ENCODE measurements at places on chromosomes 5 and 9.

- no peak for DNase-seq
These were observed 404.4 kb downstream of the ZNF608 start for GRCh38 chr5:124342027-124342471.

DNA sequence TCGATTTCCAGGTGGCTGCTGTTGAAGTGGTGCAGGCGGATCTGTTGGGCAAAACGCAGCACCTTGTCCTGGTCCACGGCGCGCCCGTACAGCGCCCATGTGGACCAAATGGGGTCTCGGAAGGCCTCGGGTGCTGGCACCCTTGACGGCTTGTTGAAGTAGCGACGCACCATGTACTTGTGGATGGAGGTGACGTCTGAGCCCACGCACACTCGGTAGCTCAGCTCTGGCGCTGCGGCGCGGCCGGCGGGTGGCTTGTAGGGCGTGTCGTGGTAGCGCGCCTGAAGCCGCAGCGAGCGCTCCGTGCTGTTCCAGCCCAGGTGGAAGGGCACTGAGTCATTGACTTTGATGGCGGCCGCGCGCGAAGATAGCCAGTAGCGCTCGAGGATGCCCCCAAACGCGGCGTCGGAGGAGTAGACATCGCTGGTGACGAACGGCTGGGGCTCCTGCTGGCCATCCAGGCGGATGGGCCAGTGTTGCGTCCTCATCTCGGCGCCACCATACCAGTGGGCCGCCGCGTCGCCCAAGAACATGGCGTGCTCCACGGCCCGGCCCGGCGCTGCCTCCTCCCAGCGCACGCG lies 4.7 kb downstream of the MYORG start:
- DNase-seq: no peak

DNA sequence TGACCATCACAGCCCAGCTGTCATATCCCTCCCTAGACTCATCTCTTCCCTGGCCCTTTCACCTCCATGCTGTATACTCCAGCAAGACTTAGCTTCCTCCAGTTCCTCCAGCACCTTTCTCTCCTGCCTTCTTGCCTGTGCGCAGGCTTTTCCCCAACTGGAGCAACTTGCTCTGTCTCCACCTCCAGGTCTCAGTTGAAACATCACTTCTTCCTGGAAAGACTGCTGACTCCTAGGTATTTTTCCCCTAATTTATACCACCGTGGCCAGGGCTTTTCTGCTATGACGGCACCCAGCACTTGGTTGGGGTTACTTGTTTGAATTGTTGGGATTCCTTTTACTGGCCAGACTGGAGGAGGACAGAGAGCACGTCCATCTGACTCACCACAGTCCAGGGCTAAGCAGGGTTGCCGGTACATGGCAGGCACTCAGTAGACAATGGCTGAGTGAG lies 67.5 kb downstream of the KCNIP1 start:
- no peak for DNase-seq

GRCh38 chr5:111163000-111163399 lies 61.2 kb upstream of the CAMK4 start:
- no peak for DNase-seq

- DNase-seq: no peak
These were observed 1397.8 kb downstream of the PTPRD start for GRCh38 chr9:9215050-9215449.

- no peak for DNase-seq
These were observed 8.3 kb downstream of the NANS start for GRCh38 chr9:98064623-98065392.

DNA sequence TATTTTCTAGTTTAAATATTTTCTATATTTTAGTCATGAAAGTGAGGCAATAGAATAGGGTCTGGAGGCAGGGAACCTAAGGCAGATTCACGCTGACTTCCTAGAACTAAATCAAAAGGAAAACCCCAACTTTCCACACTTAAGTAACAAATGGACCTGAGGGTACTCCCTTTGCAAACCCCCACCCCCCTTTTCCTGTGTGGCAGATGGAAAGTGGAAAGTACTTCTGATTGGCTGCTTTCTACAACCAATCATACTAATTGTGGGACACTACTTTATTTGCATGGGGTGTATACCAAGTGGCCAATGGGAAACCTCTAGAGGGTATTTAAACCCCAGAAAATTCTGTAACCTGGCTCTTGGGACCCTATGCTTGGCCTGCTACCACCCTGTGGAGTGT lies 4.8 kb upstream of the CENPH start:
- DNase-seq: no peak

GRCh38 chr9:108466304-108466703 lies 389.5 kb downstream of the ACTL7B start:
- no peak for DNase-seq

GRCh38 chr9:108478431-108479332 lies 377.1 kb downstream of the ACTL7B start:
- no peak for DNase-seq

- no peak for DNase-seq
These were observed 512 bp downstream of the PLK2 start for GRCh38 chr5:58459146-58460001.

DNA sequence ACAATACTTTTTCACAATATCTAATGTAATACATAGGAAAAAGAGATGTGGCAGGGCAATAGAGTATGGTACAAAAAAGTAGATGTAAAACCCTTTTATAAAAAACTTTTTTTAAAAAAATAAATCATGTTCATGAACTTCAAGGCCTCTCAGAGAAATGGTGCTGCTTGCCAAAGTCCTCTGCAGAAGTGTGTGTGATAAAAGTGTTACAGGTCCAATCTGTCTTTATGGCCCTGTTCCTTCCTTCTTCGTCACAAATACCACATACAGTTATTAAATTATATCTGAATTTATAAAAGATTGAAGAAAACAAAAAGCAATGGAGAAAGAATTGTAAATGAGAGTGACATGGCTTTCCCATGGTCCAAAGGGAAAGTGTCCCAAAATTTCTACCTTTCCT lies 21.7 kb upstream of the CCNH start:
- DNase-seq: no peak

DNA sequence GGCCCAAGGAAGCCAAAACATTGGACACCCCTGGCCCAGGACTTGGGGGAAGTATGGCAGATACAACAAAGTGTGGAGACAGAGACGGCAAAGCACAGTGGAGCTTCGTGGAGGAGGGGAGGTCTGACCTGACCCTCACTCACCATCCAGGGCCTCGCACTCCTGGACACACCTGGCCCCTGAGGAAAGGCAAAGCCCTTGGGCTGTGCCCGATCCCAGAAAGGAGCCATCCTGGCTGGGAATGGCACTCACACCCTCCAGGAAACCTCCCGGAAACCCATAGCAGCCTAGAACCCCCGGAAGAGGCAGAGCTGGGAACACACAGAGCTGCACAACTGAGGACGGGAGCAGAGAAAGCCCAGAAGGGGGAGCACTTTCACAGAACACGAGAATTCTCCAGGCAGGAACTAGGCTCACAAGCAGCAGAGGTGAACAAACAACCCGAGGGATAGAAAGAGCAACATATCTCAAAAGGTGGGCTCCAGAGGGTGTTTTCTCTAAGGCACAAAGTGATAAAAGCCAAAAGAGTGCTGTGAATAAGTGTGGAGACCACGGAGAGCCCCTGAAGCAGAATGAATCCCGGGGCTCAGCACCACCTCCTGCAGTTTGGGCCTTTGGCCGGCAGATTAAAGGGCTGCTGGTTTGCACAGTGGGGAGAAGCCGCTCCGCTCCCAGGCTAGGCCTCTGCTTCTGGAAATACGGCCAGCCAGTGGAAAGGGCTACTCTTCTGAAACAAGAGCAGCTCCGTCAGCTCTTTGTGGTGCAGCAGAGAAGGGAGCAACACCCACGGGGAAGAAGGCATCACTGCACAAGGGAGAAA lies 108.2 kb downstream of the UBE2R2 start:
- no peak for DNase-seq

DNA sequence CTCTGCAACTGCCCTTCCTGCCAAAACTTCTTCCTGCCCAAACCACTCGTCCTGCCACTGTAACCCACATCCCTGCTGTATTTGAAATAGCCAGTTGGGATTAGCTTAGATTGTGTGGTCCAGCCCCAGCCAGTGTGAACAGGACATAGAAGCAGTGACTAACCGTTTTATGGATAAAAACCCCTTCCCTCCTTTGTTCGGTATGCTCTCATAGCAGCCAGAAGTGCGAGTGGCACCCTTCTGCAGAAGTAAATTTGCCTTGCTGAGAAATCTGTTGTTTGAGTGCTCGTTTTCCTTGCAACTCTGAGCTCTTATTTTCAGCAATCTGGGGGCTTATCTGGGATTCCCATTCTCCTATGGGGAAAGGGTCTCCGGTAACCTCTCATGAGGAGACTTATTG lies 470.0 kb downstream of the PRDM9 start:
- DNase-seq: no peak

DNA sequence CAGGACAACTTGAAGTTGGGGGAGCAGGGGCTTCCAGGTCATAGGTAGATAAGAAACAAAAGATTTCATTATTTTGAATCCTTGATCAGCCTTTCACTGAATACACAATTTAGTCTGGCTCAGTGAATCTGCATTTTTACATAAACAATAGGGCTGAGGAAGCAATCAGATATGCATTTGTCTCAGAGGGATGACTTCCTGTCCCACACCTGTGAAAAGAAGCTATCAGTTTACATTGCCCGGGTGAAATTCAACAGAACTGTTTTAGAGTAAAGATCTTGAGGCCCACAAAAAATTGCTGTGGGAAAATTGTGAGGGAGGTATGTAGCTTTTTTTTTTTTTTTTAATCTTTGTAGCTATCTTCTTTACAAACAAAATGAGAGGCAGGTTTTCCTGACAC lies 38.3 kb downstream of the DNAJB5 start:
- DNase-seq: no peak

DNA sequence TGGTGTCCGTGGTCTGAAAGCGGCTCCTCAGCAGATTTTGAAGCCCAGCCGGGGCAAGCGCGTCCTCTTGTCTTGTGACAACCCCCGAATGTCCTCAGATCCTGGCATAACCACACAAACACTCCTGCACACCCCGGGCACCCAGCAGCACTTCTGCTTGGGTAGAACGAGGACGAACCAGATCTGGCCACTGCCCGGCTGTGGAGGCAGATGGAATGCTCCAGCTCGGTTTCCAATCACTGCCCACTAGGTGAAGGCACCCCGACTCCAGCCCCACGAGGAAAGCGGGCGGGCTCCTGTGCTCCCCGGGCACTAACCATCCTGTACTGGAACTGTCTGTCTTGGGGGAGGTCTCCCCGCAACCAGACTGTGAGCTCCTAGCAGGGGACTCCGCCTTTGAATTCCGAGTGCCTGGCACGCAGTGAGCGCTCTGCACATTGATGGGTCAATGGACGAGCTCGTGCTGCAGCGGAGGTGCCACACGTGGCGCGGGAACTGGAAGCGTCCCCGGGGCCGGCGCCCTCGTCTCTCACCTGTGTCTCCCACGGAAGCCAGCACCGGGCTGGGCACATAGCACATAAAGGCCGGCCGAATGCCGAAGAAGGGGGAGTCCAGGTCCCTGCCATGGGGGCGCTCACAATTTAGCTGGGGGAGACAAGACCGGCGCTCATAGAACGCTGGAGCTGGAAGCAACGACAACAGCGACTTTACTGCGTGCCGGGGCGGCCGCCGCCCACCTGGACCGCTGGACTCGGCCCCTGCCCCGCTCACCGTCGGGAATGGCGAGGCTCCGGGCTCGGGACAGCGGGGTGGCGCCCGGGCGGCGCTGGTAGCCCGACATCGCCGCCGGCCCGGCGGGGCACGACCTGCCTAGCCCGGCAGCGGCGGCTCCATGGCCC lies 608 bp downstream of the ENTR1 start:
- DNase-seq: peak; percentile 51

DNA sequence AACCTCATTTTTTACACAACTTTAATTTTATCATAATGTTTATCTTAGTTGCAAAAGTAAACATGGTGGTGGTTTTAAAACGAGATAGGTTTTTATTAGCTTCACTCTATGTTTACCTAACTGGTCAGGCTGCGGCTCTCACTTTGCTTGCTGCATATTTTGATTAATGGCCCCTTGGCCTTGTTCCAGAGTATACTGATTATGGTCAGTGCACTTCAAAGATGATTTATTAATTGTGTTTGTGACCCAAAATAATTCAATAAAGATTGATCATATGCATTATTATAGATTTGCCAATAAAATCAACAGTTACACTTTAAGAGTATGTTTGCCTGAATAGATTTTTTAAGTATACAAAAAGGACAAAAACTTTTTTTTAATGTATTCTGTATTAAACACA lies 188.0 kb downstream of the XRCC4 start:
- DNase-seq: no peak

DNA sequence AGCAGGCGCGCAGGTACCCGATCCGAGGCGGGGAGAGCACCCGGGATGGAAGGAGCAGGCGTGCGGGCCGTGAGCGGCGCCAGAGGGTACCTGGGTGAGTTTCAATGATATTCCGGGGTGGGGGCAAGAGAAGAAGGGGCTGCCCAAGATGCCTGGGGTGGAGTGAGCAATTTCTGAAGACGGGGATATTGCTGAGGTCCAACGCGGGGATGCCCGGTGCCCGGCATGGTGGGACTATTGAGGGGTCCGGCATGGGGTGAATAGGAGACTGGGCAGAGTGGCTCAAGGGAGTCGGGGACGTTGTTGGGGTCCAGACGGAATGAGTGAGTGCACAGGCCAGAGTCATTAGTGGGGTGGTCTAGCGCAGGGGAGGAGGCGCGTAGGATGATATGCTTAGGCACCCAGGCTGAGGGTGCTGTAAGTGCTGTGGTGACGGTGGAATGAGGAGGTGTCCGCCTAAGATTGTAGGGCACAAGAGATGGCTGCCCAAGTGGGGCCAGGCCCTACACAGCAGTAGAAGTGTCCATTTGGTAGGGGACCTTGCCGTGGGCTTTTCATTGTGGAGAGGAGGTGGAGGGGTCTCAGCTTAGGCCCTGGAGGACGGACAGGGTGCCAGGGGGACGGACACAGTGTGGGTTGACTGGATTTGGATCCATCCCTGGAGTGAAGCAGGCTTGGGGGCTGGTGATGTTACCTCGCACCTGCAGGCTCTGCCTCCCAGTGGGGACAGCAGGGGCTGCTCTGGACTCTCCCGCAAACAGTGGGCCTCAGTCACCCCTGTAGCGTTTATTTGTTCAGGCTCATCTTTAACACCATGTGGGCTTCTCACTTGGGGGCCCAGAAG lies 719 bp downstream of the MIGA2 start:
- no peak for DNase-seq

DNA sequence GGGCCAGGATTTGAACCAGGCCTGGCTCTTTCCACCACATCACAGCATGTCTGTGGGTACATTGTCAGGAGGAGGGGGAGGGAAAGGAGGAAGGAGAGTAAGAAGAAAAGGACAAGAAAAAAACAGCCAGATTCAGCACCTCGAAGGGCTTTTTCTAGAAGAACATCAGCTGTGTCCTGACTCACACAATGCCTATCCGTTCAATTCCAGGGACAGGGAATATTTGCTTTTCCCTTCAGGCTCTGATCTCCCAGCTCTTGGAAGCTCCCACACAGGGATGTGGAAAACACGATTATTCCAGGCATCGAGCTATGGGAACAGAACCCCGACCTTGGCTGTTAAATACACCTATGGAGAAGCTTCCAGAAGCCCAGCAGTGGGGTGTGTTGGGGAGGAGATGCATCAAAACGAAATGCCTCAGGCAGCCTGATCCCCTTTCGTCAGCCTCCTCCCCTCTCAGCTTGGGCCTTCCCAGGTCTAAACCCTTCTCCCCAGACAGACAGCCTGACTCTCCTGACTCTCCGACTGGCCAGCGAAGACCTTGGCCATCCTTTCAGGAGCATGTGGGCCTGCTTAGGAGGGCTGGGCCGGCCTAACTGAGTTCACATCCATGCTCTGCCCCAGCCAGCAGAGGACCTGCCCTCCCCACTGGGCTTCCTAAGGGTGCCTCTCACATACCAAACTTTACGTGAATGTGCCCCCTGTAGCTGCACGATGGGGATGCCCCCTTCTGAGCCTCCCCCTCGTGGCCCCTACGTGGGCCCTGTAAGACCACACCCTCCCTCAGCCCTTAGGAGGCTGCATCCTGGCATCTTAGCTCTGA lies 54.4 kb downstream of the NEURL1B start:
- DNase-seq: no peak

- no peak for DNase-seq
These were observed 87.5 kb downstream of the ANXA2R start for GRCh38 chr5:42952578-42952974.

Data from activated CD4-positive, CD25-positive, alpha-beta regulatory T cell treated with anti-CD3 and anti-CD28 coated beads, Interleukin-2, amount 50 U/mL, for 72 hours (primary cell).